ENCODE measurements at places on chromosomes 16 and 17.

DNA sequence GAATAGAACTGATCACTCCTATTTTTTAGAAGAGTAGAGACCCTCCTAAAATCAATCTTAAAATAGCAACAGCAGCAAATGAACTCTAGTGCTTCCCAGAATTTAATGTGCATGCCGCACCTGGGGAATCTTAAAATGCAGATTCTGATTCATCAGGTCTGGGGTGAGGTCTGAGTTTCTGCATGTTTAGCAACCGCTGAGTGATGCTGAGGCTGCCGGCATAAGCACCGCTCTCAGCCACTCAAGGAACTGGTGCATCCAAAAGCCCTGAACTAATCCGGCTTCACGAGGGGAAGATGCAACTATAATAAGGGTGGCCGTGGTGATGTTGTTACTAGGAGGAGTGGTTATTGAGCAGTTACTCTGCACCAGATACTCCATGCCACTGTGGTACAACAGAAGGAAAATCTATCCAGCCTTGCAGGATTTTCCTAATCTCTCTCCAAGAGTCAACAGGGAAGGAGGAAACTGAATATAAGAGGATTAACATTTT, 19.7 kb downstream of the SDK2 start:
- no peak for DNase-seq

GRCh38 chr16:87550495-87550961, 51.8 kb upstream of the JPH3 start:
- peak; percentile 1 for DNase-seq

- DNase-seq, result no peak
Observed at GRCh38 chr17:81329927-81330883, 35.1 kb upstream of the SLC38A10 start.

GRCh38 chr16:53121043-53121620, 66.3 kb downstream of the CHD9 start:
- no peak for DNase-seq

GRCh38 chr17:55965051-55965450, 188.2 kb upstream of the ANKFN1 start:
- no peak for DNase-seq

GRCh38 chr17:56222255-56222654, 69.0 kb downstream of the ANKFN1 start:
- no peak for DNase-seq

GRCh38 chr17:29549177-29549923, 17.5 kb downstream of the ABHD15 start:
- no peak for DNase-seq

- DNase-seq, result no peak
Observed at GRCh38 chr17:1158879-1159278, 20.9 kb downstream of the ABR start.

DNA sequence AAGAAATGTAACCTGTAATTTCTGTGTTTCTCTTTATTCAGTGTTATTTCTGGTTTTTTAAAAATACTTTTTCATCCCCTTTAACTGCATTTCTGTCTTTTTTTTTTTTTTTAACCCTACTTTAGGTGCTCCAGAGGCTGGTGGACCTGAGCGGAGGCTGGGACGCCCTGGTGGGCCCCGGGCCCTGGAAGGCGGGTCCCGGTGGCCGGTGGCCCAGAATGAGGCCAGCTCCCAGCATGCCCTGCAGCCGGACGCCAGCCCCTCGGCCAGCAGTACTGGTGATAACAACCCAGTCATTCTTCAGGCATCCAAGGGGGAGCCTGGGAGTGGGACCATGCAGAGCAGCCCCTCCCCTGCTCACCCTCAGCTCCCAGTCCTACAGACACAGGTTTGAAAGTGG, 1.5 kb downstream of the SRCAP start:
- DNase-seq, result no peak

GRCh38 chr16:22322021-22322471, 24.8 kb downstream of the POLR3E start:
- no peak for DNase-seq

GRCh38 chr17:64117981-64118979, 11.7 kb downstream of the ERN1 start:
- DNase-seq, result peak; percentile 26

DNA sequence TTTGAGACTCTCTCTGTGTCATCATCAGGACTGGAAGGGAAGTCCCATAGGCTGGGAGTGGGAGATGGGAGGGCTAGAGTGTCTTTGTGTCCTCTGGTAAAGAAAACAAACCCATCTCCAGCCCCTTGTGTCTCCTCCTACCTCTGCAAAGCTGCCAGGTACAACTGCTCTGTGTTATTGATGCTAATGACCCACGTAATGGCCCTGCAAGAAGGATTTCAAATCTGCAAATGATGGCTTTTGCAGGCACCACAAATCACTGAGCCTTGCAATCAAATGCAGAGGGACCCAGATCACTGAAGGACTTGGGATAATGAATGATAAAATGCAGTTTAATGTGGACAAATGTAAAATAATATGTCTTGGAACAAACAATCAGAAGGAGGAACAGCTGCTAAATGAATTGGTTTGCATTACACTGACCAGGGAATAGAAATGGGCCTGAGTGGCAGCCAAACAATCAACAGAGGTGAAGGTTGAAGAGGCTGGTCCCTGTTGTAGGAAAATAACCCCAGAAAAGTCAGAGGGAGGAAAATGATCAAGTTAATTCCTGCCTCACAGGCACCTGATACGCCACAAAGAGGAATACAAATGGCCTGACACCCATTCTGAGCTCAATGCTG, 425.1 kb downstream of the UTP18 start:
- DNase-seq, result no peak

DNA sequence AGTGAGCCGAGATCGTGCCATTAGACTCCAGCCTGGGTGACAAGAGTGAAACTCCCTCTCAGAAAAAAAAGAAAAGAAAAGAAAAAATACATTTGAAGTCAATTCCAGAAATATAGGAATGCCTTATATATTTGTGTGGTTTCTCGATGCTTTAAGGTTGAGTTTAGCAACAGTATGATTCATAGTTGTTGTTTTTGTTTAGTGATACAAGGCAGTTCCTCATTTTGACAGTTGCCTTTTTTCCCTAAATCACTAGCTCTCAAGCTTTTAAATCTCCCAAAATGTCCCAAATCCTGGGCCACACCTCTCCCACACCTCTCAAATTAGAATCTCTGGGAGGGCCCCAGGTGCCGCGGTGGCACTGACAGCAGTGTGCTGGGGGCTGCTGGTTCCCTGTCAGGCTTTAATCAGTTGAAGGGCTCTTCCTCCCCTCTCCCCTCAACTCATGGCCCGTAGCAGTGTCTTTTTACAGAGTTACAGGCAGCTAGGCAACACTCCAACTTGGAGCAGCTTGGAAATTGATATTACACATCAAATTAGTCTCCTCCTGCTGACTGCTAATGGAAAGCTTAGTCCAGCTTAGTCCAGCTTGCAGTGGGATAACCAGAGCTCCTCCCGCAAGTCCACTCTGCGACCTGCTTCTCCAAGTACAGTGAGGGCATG, 58.4 kb downstream of the EPN2 start:
- no peak for DNase-seq

DNA sequence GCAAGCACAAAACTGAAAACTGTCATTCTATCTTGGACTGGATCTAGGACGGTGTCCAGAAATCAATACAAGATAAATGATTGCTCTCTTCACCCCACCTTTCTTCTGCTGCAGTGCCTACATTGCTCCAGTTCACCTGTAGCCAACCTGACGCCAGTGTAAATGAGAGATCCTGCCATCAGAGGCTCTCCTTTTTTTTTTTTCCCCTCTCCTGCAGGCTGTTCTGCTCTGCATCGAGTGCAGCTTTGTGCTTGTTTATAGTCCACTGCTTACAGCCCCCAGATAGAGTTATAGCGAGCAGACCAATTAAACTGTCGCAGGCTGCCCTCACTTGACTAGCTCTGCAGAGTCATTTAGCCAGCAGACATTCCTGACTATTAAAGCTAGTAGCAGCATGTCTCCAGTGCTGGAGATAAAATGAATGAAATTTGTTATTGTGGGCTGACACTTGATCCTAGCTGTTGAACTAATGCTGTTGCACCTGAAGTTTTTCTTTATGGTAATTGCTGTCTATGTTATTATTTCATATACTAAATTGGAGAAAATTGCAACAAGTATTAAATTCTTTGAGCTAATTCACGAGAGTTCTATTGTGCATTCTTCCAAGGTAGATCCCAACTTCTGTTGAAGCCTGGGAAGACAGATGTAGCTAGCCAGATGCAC, 257.1 kb downstream of the FTO start:
- DNase-seq, result no peak

- no peak for DNase-seq
Observed at GRCh38 chr17:78114831-78115723, 13.5 kb downstream of the TMC6 start.

- DNase-seq, result no peak
Observed at GRCh38 chr17:18172531-18173278, 10.9 kb upstream of the ALKBH5 start.

- DNase-seq, result no peak
Observed at GRCh38 chr16:18797746-18798145, 3.6 kb downstream of the ARL6IP1 start.

- no peak for DNase-seq
Observed at GRCh38 chr17:40548491-40548981, 16.7 kb downstream of the CCR7 start.

- DNase-seq, result no peak
Observed at GRCh38 chr17:59666235-59666634, 41.0 kb downstream of the PTRH2 start.

DNA sequence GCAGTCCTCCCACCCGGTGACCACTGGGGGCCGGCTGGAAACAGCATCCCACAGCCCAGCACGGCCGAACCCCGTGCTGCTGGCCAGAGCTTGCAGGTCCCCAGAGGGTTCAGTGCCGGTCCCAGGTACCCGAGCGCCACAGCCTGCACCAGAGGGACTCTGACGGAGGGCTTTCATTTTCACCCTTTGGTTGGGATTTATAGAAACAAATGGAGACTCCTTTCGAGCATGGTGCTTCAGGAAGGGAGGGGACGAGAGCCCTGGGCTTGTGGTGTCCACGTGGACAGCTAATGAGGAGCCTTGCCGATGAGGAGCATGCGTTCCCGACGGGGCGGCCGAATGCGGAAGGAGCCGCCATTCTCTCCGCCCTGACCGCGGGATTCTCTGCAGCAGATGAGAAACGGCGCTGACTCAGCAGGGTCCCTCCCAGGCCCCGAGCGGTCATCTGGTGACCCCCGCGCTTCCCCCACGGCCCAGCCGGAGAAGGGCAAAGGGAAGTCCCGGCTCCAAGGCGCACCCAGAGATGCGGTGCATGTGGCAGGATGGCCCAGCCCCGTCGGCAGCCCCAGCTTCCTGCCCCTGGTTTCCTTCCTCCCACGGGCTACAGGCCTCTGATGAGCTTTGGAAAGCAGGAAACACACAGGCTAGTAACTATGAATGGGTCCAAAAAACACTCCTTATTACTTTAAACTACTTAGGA, 9.8 kb downstream of the SLC38A10 start:
- peak; percentile 87 for DNase-seq

DNA sequence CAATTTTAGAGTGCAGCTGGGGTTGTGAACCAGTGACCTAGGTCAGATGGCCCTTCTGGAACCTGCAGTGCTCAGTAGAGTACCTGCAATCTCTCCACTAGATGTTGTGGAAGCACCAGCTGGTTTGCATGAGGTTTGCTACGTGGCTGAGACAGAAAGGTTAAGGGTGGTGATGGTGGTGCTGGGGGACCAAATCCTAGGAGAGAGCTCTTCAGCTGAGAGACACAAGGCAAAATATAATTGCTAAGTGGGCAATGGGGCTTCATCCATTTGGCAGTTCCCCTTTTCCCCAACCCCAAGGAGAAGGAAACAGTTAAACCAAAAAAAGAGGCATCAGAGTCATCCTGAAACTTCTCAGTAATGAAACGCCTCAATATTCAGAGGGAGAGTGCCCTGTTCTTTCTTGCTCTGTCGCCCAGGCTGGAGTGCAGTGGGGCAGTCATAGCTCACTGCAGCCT, 13.9 kb downstream of the ITPRIPL2 start:
- DNase-seq, result no peak

- DNase-seq, result no peak
Observed at GRCh38 chr17:17570798-17571716, 20.5 kb downstream of the PEMT start.

DNA sequence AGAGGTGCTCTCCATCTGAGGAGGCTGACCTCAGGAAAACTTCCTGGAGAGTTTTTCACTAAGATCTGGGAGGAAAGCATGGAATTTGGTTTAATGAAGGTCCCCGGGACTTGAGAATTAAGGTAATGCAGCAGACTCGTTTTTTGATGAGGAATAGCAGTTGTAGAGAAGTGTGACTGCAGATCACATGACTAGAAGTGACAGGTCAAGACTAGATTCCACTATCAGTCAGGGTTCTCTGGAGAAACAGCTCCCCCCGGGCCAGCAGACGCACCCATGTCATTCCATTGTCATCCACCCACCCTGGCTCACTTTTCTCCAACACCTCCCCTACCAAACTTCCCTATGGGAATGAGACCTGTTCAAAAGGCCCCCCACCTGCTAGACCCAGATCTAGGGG, 1.9 kb upstream of the DHRS13 start:
- DNase-seq, result no peak

DNA sequence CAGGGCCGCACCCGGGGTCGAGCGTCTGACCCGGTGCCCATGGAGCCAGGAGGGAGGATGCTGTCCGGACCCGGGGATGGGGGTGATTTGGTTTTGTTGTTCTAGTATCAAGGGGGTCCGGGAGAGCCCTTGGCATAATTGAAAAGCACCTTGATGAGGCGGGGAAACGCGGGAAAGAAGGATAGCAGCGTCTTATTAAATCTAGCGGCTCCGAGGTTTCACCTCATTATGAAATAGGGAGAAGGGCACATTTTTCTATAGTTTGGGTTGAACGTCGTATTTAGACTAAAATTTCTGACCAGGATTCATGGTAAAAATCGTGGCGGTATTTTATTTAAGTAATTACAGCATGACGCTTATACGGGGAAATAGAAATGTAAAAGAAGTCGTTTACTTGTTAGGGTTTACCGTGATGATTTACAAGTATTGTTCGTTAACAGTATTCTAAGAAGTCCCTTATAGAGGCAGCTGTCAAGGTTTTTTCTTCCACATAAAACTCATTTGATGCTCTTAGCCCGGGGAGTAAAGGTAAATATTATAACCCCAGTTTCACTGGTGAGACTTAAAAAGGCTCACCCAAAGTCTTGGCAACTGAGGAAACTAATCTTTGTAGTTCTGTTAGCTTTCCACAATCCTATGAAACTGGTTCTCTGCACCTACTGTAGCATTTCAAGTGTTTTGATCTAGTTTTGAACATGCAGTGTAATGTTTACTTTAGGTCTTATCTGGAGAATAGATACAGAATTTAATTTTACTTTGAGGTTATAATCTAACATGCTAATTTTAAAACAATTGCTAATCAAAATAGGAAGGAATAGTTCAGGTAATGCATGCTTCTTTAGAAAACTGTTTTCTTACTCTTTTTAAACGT, 756 bp downstream of the LUC7L3 start:
- no peak for DNase-seq

DNA sequence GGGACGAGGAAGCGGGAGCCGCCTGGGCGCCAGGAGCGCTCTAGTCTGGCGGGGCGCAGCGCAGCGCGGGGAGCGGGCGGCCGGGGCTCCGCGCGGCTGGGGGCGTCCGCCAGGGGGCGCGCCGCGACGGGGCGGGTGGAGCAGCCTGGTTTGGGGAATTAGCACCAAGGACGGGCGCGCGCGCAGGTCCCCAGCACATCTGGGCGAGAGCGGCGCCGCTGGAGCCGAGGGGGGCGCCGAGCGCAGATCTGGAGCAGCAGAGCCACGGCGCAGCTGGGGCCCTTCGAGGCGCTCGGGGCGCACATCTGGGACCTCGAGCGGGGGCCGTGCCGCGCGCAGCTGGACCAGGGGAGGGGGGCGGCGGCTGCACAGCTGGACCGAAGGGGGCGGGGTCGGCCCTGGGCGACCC, at the start of gene NXPH3:
TSS of gene NXPH3 (plus strand) at position 193 of the 409 bp plus-strand sequence. CDS start 349 bp downstream, outside the sequence.
- DNase-seq, result no peak

Measured in AML-193 (cell line).